ENCODE measurements at places on chromosomes 2 and 18.
A peak's percentile ranks its signal among the peaks of the same experiment; 100 is the strongest.

GRCh38 chr2:189022053-189022481 lies 47.9 kb downstream of the COL3A1 start:
- peak; percentile 13 for DNase-seq

GRCh38 chr2:8310557-8311455 lies 371.1 kb upstream of the ID2 start:
- DNase-seq, result no peak

DNA sequence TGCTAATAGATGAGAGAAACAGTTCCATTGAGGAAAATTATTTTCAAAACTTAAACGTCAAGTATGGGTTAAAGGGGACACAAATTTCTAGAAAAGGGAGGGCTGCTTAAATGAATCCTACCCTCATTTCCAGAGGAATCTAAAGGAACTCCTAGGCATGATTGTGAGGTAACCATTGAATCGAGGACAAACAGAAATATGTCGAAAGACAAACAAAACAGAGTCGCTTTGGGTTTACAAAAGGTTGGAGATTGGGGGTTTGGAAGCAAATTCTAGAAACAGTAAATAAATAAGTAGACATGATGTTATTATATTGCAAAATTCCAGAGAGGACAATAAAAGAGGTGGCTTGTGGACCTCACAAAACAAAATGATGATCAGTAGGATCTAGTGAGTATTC lies 173.1 kb downstream of the FTCDNL1 start:
- DNase-seq, result no peak

DNA sequence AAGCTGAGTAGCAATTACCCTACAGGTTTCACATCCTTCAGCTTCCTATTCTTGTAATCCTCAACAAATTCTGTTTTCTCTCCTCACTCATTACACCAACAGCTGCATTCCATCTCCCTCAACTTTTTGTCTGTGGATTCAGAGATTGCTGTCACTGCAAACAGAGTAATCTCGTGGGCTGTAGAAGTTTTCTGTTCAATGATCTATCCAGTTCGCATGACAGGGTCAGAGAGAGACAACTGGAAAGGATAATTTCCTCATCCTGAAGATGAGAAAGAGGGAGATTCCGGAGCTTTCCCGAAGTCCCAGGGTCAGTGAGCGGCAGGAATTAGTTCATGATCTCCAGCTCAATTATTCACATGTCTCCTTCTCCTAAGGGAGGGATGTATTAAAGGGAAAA lies 75.7 kb downstream of the MYO5B start:
- no peak for DNase-seq

DNA sequence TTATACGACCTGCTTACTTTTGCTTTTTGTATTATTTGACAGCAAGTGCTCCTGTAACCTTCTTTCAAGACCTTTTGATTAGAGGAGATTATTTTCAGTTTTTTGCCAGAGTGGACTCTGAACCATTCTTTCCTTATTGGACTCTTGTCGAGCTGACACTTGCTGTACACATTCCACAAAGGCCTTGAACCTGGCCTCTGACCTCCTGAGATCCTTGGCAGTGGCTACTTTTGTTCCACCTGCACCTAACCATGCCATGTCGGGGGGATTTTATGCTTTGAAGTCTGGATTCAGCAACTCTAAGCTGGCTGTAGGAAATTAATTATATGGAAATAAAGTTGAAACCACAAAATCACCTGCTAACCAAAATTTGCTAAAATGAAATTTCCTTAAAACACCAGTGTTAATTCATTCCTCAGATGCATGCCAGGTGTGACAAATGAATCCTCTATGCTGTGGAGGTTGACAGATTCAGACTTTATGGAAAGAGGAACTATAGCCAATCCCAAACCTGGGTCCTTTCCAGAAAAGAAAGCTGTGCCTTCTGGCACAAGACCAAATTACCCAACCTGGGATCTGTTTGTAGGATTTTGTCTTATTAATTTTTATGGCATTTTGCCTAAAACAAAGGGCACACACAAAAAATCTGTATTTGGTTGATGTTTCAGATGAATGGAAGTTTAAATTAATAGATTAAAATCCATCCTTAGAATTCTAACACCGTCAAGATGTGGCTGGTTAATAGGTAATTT lies 110.4 kb downstream of the CDC42EP3 start:
- no peak for DNase-seq

- DNase-seq, result no peak
Observed at GRCh38 chr18:20988726-20989125, 122.9 kb downstream of the ROCK1 start.

GRCh38 chr2:102350137-102350793 lies 5.3 kb upstream of the IL18R1 start:
- no peak for DNase-seq

DNA sequence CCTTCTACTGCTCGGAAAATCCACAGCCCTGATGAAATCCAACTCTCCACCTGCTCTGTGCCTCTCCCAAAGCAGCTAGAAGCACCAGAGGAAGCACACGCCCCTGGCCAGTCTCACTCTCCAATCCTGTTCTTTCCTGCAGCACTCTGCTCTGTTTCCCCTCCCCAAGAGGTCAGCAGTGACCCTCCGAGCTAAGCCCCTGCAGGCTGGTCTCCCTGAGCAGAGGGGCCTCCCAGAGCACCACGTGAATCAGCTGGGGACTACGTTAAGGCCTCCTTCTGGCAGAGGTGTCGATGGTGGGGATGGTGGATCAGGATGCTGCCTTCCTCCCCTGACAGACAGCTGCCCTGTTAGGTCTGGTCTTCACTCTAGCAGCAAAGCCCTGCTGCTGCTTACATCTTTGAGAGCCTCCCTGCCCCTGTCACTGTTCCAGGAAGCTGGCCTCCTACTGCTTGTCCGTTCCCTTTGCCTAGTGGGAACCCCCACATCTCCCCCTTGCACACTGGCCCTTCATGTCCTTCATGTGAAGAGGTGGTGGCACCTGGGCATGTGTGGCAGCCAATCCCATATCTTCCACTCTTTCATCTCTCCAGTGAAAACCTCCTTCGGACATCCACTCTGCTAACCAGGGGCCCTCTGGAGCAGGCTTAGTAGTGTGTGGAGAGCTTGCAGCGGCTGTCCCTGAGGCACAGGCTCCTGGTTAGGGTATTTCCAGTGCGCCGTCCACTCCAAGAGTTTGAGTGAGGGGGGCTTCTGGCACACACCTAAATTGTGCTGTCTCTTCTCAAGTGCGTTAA lies 307.5 kb upstream of the HS6ST1 start:
- no peak for DNase-seq

DNA sequence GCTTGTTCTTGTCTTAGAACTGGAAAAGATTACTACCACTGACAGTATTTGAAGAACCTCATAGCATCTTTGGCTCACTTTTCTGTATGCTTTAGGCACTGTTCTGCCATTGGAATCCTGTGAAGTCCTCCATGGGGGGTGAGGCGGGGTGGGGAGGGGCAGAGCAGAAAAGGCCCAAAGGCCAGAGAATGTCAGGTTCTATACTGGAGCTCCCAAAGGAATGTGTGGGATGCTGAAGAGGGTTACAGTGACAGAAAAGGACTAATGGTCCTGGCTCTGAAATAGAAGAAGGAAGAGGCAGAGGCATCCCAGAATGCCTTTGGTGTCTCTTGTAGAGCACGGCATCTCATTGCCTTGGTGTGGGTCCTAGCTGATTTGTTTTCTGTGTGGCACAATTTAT lies 141.9 kb downstream of the HAUS1 start:
- no peak for DNase-seq

DNA sequence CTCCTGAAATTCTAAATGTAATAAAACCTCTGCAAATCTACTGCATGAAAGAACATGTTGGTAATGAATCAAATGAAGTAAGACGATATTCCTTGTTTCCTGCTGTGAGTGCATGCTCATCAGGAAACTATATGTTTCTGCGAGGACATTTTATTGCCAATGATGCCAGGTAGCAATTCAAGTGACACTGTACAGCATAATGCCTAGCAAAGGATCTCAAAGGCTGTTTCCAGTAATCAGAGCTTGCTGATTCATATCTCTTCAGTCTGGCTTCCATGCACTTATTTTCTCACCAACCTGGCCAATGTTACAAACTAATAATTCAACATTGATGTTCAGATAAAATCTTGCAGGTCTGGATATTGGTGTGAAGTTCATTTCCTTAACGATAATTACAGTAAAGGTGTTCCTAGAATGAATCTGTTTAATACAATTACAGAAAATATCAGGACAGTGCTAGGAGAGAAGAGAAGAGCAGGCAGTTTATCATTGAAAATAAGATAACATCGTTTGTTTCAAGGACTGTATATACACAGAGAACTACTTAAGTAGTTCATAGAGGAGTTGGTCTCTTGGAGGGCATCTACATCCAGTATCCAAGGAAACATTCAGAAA lies 568.5 kb upstream of the SOX11 start:
- no peak for DNase-seq

GRCh38 chr18:41077076-41077475 lies 878.0 kb upstream of the PIK3C3 start:
- DNase-seq, result no peak
